ENCODE measurements at places on chromosomes 11 and 22.

- no peak for DNase-seq
Observed at GRCh38 chr11:95616256-95616804, 173.3 kb downstream of the FAM76B start.

GRCh38 chr22:39239561-39240423 lies 5.0 kb downstream of the PDGFB start:
- DNase-seq: no peak

DNA sequence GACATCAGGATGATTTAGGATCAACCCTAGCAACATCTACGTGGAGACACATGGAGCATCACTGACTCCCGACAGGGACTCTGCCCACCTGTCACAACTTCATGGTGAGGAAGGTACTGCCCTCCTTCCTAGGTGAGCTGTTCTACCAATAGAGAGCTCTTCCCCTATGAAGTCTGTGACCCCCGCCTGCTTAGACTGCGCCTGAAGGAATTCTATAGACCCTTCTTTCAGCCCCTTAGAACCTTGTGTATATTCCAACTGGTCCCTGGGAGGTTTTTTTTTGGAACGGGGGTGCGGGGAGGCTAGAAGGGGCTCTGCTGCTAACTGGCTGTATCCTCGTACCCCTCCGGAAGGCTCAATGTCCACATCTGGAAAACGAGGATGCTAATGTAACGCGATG lies 566 bp downstream of the INTS4 start:
- no peak for DNase-seq

- DNase-seq: no peak
Observed at GRCh38 chr11:5059391-5059790, at the start of gene OR52E2. OR52E2 (minus strand) TSS chr11:5059627; CDS start chr11:5059627, 0 bp downstream.

GRCh38 chr11:69231466-69232018 lies 62.4 kb upstream of the MYEOV start:
- DNase-seq: no peak

- no peak for DNase-seq
Observed at GRCh38 chr11:57134284-57134683, 47.5 kb upstream of the LRRC55 start.

- DNase-seq: no peak
Observed at GRCh38 chr22:32352681-32353080, 5.0 kb upstream of the RFPL3 start.

- DNase-seq: no peak
Observed at GRCh38 chr11:130829920-130830511, 86.3 kb downstream of the SNX19 start.

- no peak for DNase-seq
Observed at GRCh38 chr11:103537904-103538502, 428.8 kb downstream of the DYNC2H1 start.

DNA sequence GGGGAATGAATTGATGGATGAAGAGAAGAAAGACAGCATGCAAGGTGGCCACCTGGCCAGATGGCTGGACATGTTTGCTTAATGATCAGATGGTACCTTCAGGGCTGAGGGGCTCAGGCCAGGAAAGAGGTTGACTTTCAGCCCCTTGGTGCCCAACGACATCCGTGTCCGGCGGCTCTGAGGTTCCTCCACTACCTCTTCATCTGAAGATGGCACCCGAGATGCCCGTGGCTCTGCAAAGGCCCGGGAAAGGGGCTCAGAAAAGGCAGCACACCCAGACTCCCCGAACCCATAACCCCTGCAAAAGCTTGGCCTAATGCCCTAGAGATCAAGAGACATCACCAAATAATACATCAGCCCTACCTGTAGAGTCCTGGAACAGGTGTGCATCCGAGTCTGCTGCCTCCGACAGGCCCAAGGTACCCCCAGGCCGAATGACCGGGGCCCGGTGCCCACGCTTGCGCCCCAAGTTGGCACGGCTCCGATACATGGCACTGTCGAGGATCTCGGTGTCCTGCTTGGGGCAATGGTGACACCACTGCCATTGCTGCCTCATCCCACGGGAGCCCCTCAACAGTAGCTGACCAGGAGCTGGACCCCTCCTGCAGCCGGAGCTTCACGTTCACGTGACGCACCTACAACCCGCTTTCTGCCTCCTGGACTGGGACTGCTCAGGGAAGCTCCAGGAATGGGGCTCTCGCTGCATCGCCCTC lies 22.9 kb downstream of the TNKS1BP1 start:
- no peak for DNase-seq
